Right atrium auricular region (tissue), 2 donors: ENCODE measurements at places on chromosomes 16 and 17. TPM values are rescaled to one million over a fixed set of nuclear protein-coding genes. Genes with fewer than 3 reads are reported as not detected.

ZFHX3 gene
- 9.2 TPM for total RNA-seq

CBX2 gene
- 1.0 TPM for total RNA-seq

DPEP1 gene
- 0.16 TPM for total RNA-seq

LGALS9B gene
- not detected for total RNA-seq

TERB1 gene
- total RNA-seq: not detected

MT3 gene
- total RNA-seq: not detected

FOXN1 gene
- total RNA-seq: not detected

DNAI2 gene
- total RNA-seq: not detected

GRCh38 chr16:2828521-2828840, 1.6 kb upstream of the ZG16B start:
- DNase-seq: no peak

DNA sequence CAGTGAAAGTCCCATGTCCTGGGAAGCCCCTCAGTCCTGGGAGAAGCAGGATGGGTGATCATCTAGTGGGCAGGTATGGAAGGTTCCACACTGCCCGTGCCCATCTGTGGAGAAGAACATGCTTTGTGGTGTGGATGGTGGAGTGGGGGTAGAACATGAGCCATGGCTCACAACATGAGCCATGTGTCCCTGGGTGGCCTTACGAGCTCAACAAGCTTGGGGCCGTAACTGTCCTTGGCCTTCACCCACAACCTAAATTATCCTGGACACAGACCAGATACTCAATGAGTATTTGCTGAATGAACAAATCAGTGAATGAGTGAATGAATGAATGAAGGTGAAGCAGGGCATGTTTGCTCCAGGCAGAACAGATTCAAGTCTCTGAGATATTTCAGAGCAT, 13.5 kb downstream of the SOX8 start:
- no peak for DNase-seq

GRCh38 chr17:83144421-83145357, 65.3 kb downstream of the METRNL start:
- DNase-seq: peak; percentile 60

- DNase-seq: no peak
Observed at GRCh38 chr17:27336184-27336583, 42.3 kb downstream of the WSB1 start.

GRCh38 chr17:59434429-59434828, 103.0 kb downstream of the YPEL2 start:
- DNase-seq: no peak

DNA sequence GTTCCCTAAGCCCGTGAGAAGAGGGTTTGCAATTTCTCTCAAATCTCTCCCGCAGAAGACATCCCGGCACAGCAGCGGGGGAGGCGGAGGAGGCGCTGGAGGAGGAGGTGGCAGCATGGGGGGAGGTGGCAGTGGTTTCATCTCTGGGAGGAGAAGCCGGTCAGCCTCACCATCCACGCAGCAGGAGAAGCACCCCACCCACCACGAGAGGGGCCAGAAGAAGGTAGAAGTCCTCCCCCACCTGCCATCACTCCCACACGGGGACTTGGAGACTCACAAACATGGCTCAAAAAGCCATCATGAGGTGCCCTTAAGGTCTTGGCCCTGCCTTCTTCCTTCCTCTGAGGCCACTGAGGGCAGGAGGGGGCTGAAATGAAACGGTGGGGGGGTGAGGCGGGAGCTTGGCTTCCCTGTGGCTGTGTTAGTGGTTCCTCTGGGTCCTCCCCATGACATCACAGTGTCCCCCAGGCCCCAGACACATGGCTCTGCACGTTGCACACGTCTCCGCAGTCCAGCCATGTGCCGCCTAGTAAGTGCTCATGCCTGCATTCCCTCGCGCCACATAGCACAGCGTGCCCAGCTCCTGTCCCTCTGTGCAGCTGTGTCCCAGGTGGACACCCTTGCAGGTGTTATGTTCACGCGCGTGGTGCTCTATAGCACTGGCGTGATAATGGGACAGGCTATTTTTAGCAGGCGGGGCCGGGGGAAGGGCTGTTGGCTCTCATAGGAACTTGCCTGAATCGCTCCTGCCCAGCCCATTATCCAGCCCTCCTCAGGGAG, 6.9 kb downstream of the MLLT6 start:
- no peak for DNase-seq

DNA sequence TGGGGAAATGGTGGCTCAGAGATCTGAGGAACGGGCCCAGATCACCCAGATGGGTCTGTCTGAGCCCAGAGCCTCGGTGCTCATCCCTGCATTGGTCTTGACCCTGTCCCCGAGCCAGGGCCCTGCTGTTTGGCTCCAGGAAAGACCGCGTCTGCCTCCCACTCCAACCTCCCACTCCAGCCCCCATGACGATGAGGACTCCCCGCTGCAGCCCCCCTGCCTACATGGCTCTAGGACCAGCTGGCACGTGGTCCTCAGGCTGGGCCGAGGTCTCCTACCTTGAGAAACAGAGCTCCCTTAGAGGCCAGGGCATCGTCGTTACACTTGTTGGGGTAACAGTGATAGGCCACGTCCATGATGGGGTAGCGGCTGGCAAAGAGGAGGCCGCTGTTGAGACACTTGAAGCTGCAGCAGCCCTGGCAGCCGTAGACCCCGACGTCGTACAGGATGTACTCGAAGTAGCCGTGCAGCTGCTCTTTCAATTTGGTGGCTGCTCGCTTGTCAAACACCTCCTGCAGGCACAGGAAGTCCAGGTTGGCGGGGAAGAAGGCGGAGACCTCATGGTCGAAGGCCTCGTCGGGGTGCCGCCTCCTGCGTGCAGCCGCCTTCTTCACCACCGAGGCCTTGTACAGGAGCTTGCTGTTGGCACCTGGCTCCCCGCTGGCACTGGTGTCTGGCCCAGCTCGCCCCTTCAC, 59.9 kb downstream of the PRMT7 start:
- no peak for DNase-seq

GRCh38 chr16:69179328-69180010, 7.5 kb upstream of the SNTB2 start:
- DNase-seq: peak; percentile 84

DNA sequence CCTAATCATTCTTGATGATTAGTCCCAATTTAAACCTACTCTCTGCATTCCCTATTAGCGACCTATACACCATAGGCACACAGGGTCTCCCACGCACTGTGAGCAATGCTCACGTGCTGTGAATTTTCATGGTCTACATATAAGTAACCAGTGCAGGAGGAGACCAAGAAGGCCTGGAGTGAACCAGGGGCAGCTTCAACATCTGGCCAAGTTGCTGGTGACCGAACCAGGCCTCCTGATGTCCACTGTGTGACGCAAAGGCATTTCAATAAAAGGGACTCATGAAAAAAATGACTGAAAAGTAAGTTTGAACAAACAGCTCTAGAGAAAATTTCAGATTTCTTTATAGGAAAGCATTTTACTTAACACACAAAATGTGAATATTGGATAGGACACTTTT, 107.0 kb downstream of the ZFHX3 start:
- no peak for DNase-seq

DNA sequence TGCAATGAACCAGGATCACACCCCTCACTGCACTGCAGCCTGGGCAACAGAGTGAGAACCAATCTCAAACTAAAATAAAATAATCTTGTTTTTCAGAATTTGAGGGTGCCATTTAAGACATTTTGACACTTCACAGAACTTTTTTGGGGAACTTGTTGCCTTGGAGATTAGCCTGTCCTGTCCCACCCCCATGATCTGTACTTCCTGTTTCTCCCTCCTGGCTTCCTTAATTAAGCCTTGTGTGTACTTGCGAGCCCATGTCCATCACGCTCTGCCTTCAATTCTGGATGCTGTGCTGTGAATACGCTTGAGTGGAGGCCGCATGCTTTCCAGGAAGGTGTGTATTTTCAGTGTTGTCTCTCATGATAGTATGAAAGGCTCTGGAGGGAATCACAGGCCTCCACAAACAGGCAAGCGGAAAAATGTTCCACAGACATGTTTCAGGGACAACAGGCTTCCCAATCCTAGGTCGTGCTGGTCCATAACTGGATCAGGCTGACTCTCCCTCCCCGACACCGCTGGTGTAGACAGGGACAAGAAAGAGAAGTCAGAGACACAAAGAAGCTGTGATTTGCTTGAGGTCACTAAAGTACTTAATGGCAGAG, 56.9 kb downstream of the NOS2 start:
- DNase-seq: peak; percentile 36

DNA sequence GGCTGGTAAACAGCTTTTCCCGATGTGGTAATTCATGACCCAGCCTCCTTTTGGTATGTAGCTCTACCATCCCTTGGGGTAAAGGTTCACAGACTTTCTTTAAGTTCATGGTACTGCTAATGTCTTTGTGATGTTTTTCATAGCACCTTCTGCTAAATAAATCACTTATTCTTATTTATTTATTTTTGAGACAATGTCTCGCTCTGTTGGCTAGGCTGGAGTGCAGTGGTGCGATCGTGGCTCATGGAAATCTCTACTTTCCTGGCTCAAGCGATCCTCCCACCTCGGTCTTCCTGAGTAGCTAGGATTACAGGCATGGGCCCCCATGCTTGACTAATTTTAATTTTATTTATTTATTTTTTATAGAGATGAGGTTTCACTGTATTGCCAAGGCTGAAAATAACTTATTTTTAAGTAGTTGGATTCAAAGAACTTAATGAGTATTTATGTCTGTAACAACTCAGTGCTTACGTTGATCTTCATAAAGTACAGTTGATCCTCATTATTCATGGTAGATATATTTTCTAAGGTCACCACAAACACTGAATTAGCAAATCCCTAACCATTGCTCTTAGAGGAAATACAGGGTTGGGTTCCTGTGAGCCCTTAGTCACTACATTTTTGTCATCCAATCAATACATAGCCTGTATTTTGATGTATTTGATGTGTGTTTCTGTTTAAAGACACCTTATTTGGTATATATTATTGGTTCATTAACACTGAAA, 97.1 kb downstream of the SHISA9 start:
- no peak for DNase-seq

GRCh38 chr17:81097134-81097942, 62.4 kb downstream of the BAIAP2 start:
- peak; percentile 89 for DNase-seq

- no peak for DNase-seq
Observed at GRCh38 chr16:9681508-9681907, 500.7 kb downstream of the GRIN2A start.

GRCh38 chr16:56278196-56278855, 87.0 kb downstream of the GNAO1 start:
- no peak for DNase-seq

DNA sequence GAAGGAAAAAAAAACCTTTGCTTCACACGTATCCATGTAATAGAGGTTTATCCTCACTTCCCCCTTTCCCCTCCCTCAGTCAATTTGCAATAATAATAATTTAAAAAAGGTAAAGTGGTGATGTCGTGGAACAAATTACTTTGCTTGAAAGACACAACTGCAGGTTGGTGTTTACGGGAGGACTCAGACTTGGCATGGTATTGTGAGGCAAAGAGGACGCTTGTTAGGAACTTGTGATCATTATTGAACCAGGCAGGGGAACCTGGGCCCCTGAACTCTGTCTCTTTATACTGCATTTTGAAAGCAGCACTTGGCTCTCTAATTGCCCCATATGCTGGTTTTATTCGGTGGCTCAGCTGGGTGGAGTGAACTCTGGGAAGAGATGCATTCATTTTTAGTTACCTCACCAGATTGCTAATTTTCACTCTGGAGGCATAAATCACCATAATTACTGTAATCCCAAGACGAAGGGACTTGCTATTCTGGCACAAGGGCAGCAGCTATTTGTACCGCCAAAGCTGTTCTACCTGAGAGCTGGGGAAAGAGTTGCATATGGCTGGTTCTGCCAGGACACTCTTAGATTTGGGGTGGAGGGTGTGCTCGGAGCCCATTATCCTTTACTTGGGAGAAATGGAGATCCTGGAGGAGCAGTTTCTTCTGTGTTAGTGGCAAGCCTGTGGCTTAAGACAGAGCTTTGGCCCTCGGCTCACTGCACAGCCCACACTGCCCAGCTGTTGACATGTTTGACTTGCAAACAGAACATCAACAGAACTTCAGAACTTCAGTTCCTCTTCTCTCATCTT, 5.7 kb upstream of the DHX8 start:
- no peak for DNase-seq

- DNase-seq: no peak
Observed at GRCh38 chr17:55463600-55463999, 42.0 kb upstream of the MMD start.

DNA sequence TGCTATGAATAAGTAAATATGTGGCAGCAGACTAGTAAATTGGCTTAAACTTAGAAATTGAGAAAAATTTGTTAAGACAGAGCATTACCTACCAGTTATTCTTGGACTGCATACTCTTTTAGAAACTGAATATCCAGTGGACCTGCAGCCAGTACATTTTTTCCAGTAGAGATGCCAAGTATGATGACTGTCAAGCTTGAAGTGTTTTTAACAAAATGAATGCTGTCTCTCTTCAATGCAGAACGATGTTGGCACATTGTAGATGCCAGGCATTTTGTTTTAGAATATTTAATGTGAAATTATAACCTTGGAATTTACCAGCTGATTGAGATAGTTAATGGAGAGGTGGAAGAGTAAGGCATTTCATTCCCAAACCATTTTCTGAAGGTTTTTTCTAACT, 52.5 kb downstream of the NFAT5 start:
- DNase-seq: no peak

GRCh38 chr16:76656994-76657393, 379.8 kb downstream of the CNTNAP4 start:
- no peak for DNase-seq

DNA sequence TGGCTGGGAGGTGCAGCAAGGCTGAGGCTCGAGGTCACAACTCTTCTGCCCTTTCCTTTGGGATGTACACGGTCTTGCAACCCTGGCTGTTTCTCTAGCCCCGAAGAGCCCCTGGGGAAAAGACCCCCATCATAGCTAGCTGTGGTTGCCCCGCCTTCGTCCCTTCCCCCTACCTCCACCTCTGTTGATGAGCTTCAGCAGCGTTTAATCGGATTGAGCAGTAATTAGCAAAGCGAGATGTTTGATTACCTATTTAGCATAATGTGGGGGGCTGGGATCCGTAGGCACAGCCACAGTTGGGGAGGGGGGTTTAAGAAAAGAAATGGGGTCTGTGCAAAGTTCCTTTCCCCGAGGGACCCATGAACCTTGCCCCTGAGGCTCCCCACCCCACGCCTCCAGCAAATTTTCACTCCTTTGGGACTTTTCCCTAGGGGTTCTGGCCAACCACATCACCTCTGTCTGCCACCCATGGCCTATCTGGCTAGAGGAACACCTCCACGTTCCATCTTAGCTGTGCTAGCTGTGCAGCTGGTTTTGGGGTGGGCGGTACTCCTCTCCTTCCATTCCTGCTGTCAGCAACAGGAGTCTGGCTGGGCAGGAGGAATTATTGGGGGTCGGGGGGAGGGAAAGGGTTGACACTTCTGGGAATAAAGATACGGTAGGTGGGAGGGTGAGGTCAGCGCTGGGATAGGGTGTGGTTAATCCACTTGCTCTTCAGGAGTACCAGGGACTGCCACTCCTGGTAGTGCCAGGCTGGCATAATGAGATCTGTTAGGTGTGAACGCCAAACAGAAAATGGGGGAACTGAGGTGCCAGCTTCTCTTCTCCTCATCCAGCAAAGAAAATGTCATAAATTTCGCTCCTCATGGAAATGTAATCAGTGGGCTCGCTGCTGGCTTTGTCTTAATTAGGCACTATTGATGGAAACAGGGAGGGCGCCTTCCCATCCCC, 1.3 kb upstream of the DNAH2 start:
- no peak for DNase-seq

GRCh38 chr17:81528651-81529436, 667 bp downstream of the FSCN2 start:
- DNase-seq: no peak
